ENCODE measurements at places on chromosomes 5 and 9.

DNA sequence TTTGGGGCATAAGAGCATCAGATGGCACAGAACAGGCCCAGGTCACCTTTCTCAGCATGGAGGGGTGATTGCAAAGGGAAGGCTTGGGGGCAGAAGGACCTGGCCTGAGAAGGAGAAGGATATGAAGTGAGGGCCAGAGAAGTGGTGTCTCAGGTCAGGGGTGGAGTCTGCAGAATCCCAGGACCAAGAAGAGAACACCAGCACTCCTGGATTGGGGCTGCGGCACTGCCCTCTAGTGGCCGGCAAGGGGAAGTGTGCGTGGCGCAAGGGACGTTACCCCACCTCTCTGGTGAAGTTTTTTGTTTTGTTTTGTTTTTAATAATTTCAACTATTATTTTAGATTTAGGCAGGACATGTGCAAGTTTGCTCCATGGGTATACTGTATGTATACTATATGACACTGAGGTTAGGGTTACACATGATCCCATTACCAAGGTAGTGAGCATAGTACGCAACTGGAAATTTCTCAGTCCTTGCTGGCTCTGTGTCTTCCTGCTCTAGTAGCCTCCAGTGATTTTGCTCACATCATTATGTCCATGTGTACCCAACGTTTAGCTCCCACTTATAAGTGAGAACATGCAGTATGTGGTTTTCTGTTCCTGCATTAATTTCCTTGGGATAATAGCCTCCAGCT is 1548.6 kb downstream of the EFNA5 start:
- no peak for DNase-seq

- DNase-seq, result no peak
Measured at GRCh38 chr5:71978216-71978615, 129.1 kb upstream of the MAP1B start.

DNA sequence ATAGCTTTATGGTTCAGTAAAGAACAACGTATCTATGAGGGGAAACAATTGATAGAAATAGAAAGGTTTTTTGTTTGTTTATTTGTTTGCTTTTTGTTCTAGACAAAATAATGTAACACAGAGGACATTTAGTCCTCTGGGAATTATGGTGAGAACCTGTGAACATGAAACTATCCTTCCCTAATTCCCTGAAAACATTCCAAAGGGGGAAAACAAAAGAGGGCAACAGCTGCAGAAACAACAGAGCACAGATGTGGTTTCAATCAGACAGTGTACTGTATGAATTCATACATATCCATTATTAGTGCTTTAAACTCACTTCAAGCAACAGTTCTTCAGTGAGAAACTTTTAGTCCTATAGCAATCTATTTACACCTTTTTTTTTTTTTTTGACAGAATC is 1489.8 kb upstream of the C9orf72 start:
- DNase-seq, result no peak

- no peak for DNase-seq
Measured at GRCh38 chr9:124723352-124723751, 47.8 kb downstream of the NR6A1 start.

- no peak for DNase-seq
Measured at GRCh38 chr5:83785176-83785668, 64.6 kb upstream of the HAPLN1 start.

DNA sequence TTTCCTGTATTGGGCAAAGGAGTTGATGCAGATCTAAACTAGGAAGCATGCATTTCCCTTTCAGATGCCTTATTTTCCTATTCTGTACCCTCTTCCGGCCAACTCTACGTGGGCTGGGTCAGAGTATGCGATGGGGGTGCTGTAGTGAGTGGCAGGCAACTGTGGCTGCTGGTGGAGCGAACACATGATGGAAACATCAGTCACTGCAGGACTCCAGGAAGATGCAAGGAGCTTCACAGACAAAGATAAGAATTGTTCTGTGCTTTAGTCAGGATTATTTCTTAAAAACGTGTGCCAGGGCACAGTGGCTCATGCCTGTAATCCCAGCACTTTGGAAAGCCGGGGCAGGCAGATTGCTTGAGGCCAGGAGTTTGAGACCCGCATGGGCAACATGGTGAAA is 75.1 kb downstream of the PSAT1 start:
- DNase-seq, result no peak

DNA sequence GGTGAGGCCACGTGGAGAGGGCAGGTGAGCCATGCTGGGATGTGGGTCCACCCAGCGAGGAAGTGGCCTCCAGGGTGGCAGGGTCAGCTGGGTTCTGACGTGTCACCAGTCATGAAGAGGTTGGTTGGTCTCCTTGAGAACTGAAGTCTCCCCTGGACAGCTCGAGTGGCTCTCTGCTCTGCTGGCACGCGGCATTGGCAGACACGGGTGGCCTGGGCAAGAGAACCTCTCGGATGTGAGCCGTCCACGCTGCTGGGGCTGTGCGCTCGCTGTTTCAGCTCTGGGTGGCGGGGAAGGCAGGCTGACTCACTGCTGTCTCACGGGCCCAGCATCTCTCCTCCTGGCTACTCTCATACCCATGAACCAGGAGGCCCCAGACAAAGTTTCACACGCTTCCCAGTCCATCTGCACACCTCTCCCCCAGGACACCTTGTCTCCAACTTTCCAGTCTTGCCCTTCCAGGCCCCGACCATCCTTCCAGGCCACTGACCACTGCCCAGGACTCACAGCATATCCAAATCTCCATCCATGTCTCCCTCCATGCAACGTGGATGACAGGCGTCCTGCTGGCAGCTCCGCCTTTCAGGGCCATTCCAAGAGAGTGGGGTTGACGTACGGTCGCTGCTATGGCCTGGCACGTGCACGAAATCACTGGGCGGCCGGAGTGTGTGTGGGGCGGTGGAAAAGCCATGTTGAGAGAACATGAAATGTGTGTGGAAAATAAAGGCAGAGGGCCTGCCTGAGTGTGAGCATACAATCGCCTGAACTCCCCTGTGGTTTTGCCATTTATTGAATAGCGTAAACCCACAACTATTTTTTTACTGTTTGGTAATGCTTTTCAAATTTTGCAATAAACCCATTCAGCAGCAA is 145.0 kb upstream of the COL5A1 start:
- DNase-seq, result no peak

DNA sequence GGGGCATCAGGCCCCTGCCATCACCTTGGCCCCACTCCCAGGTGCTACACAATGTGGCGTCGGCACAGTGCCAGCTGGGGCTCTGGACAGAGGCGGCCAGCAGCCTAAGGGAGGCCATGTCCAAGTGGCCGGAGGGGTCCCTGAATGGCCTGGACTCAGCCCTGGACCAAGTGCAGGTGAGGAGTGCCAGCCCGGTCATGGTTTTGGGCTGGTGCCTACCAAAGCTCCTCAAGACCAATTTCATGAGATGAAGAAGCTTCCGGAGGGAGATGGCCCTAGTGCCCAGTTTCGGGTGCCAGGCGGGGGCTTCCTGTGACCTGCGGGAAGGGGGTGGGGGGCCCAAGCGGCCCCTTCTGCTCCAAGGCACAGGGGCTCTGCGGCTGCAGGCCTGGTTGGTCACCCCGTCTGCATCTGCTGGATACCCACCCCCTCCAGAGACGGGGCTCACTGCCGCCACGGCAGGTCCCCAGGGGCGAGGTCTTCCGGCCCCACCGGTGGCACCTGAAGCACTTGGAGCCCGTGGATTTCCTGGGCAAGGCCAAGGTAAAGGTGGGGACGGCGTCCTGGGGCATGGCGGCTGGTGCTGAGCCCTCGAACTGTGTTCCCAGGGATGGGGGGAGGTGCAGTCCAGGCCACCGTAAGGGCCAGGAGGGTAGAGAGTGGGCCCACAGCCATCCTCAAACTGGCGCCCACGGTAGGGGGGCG is 5.8 kb downstream of the NOXA1 start:
- DNase-seq, result no peak

GRCh38 chr9:133374612-133375115 is 1.2 kb downstream of the SURF4 start:
- no peak for DNase-seq

GRCh38 chr5:176379881-176380280 is 8.5 kb downstream of the NOP16 start:
- no peak for DNase-seq

DNA sequence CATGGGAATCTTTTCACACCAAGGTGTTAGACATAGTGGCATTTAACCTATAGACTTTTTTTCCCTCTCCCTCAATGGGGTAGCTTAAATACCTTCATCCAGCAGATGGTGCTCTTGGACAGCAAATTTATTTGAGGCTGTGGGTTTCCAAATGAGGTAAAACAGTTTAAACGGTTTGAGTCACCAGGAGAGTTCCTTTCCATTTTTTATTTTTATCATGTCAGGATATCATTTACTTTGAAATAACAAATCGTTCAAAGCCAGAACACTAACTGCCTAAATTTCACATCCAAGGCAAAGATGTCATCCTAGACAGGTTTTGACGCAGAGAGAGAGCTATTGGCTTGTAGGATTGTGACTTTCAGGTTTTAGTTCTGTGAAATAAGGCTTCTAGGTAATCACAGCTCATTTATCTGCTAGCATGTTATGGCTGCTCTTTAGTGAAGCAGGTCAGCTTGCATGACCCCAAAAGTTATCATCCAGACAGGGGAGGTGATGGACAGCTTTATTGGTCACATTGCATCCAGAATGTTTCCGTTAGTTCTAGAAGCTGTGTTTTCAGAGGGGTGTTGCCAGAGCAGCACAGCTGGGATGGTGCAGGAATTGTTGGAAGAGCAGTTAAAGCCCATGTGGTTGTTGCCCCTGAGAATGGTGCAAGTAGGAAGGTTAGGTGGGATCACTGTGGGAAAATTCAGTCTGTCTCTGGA is 69.8 kb downstream of the KDM4C start:
- no peak for DNase-seq

DNA sequence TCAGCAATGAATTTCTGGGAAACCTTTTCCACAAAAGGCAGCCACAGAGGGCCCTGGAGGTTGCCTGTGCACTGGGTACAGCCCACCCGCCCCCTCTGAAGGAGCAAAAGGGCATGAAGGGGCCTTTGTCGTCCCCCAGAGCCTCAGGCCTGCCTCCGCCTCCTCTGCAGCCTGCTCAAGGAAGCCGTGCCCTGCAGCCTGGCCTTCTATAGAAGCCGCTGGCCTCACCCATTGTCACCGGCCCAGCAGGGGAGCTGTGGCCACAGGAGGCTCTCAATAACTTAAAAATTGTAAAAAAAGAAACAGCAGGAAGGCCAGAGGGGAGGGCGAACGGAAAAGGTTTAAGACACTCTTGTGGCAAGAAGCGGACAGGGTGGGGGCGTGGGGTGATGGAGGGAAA is 213.3 kb downstream of the IRX2 start:
- DNase-seq, result no peak

DNA sequence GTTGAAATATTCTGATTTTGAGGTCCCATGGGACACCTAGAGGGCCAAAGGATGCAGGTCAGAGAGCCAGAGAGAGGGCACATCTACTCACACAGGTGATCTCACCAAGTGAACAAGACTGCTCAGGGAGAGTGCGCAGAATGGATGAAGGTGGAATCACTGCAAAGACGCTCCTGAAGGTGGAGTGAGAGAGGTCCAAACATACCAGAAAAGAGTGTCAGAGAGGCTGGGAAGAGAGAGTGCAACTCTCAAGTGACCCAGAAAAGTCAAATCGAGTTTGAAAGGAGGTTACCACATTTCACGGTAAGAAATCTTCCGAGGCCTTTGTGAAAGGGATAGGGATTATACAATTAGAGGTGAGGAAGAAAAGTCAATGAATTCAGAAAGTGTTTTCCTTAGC is 173.4 kb downstream of the EPB41L4A start:
- DNase-seq, result no peak

DNA sequence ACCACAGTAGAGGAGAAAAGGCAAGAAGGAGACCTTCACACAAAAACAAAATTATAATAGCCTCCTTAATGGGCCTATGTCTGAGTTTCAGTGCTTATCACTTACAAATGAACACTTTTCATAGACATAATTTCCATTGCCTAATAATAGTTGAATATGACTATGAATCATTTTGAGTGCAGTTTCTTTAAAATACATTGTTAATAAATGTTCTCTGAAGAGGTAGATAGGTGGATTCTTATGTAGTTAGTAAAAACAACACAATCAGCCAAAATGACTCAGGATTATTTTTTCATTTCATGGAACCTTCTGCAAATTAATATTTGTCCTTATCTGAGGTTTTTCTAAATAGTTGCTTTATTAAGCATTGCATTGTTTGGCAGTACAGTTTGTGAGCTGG is 45.6 kb downstream of the DAPK1 start:
- DNase-seq, result no peak

- DNase-seq, result no peak
Measured at GRCh38 chr5:83964271-83964670, 243.6 kb upstream of the HAPLN1 start.

DNA sequence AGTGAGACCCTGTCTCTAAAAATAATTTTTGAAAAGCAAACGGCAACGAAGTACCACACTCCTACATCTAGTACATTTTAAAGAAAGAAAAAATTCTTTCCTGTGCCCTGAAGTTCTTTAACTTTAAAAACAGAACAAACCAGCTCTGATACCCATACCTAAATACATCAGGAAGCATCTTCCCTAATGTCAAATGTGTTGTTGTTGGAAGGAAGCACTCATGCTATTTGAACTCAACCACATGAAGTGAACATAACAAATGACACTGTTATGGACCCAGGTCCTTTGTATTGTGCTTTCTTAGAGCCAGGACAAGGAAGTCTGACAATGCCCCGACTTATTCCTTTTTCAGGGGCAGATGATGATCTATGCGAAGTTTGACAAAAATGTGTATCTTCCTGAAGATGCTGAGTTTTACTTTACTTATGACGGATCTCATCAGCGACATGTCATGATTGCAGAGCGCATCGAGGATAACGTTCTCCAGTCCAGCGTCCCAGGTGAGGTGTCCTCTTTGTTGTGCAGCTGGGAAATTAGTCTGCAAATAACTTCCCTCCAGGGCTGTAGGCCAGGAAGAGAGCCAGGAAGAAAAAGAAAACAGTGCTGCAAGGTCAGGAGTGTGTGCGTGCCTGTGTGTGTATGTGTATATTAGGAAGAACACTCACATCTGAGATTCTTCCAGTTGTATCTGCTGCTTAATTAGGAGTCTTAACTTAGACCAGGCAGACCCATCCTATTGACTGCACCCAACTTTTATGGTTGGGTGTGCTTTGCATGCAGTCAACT is 123.7 kb downstream of the ARHGEF28 start:
- no peak for DNase-seq

- no peak for DNase-seq
Measured at GRCh38 chr5:118326481-118327045, 661.8 kb downstream of the DTWD2 start.

- peak; percentile 56 for DNase-seq
Measured at GRCh38 chr9:112861638-112862555, 28.8 kb downstream of the SLC46A2 start.

GRCh38 chr9:16571127-16571802 is 299.2 kb downstream of the BNC2 start:
- DNase-seq, result no peak

DNA sequence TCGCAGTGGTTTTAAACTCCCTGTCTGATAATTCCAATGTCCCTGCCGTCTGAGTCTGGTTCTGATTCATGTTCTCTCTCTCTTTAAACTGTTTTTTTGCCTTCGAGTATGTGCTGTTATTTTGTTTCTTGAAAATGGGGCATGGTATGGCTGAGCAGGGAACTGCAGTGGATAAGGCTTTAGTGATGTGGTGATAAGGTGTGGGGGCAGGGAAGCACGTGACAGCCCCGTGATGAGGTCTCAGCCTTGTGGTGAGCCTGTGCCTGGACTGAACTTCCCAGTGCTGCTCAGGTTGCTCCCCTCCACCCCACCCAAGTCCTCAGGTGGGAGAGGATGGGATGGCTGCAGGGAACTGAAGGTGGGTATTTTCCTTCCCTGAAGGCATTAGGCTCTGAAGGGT is 5.5 kb upstream of the ZNF354B start:
- DNase-seq, result no peak

GRCh38 chr5:82406205-82406773 is 128.1 kb upstream of the RPS23 start:
- DNase-seq, result no peak
